Spinal cord (tissue), 10 donors: ENCODE measurements at places on chromosomes 5 and 9. TPM values are rescaled to one million over a fixed set of nuclear protein-coding genes. Genes with fewer than 3 reads are reported as not detected.

- H3K4me1 ChIP-seq = peaks cover 42% of the 10 kb centered on the region
- peaks cover 5% of the 10 kb centered on the region for H3K27me3 ChIP-seq
- H3K36me3 ChIP-seq = no peaks in the 10 kb centered on the region
- no peak for DNase-seq
- H3K4me3 ChIP-seq = no peak overlapping the region
Measured at GRCh38 chr5:10334831-10335230, 18.7 kb upstream of the MARCHF6 start.

DNA sequence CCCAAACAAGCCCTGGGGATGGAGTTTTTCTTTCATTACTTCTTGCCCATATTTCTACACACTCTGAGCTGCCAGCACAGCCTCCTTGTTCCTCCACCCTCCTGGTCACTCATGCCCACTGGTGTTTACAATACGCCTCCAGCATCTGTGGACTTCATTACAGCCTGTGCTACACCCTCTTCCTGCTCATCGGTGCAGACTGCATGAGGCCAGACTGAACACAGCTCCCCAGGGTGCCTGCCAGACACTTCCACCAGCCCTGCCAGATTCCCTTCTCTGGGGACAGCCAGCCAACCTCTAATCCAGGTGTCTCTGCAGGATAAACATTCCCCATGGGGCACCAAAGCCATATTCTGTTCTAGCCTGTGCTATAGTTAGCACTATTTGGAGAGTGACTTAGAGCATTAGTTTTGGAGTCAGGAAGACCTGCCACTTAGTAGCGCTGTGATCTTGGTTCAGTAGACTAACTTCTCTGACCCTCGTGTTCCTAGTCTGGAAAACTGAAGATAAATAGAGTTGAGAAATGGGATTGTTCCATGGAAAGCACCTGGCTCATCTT, 163.8 kb upstream of the KLF4 start:
- no peaks in the 10 kb centered on the region for H3K27me3 ChIP-seq
- no peak overlapping the region for H3K27ac ChIP-seq
- no peaks in the 10 kb centered on the region for H3K36me3 ChIP-seq
- H3K4me3 ChIP-seq = no peak overlapping the region

DNA sequence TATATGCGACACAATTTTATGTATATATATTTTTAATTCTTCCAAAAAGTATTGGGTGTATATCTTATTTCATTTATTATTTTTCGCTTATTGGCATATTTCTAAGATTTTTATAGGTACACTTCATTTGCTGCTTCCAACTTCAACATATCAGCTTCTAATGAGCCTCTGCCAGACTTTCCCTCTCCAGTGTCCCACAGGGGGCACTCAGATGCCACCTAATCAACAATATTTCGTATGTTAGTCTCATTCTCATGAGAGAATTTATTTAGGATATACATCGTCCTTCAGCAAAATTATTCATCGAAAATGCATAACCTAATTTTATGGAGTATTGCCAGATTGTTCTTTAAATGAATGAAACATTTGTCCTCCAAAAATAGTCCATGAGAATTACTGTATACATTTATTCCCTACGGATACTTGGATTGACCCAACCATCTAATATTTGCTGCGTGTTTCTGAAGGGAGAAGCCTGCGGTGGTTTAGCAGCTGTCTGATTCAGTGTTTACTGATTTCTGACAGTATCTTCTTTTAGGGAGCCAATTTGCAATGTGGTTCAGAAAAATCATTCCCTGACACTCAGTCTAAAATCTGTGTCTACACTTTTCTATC, 100.6 kb upstream of the SELENOP start:
- no peak overlapping the region for H3K4me3 ChIP-seq
- H3K4me1 ChIP-seq = peaks cover 9% of the 10 kb centered on the region
- H3K36me3 ChIP-seq = no peaks in the 10 kb centered on the region
- no peak overlapping the region for H3K27ac ChIP-seq

The LECT2 gene
- polyA plus RNA-seq = 2.1 TPM

The EIF4E1B gene
- polyA plus RNA-seq = 4.0 TPM

DNA sequence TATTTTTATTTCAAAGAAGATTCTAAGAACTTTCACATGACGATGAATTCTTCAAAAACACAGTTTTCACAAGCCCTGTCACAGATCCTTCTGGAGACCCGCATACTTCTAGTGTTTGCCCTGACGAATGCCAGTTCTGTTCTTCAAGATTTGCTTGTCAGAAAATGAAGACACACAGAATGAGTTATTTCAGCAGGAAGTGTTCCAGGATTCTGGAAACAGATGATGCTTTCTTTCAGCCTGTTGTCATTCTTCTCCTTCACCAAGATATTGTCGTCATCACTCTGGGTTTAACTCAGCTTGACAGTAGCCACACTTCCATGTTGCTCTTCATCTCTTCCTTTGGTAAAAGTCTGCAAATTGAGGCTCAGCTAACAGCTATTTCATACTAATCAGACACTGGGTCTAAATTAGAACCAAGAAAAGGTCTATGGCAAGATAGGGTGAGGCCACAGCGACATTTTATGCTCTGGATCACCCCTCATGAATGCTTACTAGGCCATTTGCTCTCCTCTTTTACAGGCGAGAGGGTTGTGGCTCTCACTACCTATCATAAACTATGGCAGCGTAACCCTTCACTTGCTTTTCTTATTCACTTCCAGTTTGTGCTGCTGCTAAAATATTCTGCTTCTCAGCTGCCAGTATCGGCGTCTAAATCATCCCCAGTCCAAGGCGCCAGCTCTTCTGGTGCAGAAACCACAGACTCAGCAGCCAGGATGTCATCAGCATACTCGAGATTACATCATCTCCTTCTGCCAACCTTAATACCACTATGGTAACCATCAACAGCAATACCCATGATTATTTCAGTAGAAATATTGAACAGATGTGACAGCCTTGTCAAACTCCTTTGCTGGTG, 159.6 kb upstream of the TBCA start:
- H3K4me1 ChIP-seq = no peaks in the 10 kb centered on the region
- H3K36me3 ChIP-seq = no peaks in the 10 kb centered on the region
- H3K27me3 ChIP-seq = peaks cover 10% of the 10 kb centered on the region
- no peak overlapping the region for H3K27ac ChIP-seq
- no peak overlapping the region for H3K4me3 ChIP-seq

- H3K27ac ChIP-seq = no peak overlapping the region
- peaks cover 4% of the 10 kb centered on the region for H3K4me1 ChIP-seq
- H3K36me3 ChIP-seq = no peaks in the 10 kb centered on the region
- no peaks in the 10 kb centered on the region for H3K27me3 ChIP-seq
- no peak for DNase-seq
Measured at GRCh38 chr5:112579599-112580170, 158.0 kb upstream of the APC start.

The PCDHA11 gene
- 10.6 TPM for polyA plus RNA-seq

DNA sequence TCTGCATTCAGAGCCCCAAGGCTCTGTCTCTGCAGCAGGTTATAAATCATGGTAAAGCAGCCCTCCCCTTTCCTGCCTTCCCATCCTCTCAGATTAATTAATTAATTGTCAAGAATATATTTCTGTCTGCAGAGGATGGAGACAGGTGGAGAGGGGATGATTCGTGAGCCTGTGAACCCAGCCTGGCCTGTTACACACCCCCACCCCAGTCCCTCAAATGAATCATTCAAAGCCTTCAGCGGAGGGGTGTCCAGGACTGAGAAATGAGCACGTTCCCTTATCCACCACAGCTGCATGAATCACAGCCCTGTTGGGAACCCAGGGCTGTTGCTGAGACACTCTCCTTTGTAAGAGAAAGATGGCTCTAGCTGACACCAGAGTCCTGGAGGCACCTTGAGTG, 56.0 kb downstream of the NIPAL4 start:
- no peaks in the 10 kb centered on the region for H3K27me3 ChIP-seq
- H3K4me1 ChIP-seq = peaks cover 25% of the 10 kb centered on the region
- H3K4me3 ChIP-seq = no peak overlapping the region
- no peak for DNase-seq
- peaks cover 3% of the 10 kb centered on the region for H3K36me3 ChIP-seq

- no peaks in the 10 kb centered on the region for H3K36me3 ChIP-seq
- no peak overlapping the region for H3K27ac ChIP-seq
- DNase-seq = no peak
- H3K4me3 ChIP-seq = no peak overlapping the region
Measured at GRCh38 chr5:83972909-83973308, 252.3 kb upstream of the HAPLN1 start.

DNA sequence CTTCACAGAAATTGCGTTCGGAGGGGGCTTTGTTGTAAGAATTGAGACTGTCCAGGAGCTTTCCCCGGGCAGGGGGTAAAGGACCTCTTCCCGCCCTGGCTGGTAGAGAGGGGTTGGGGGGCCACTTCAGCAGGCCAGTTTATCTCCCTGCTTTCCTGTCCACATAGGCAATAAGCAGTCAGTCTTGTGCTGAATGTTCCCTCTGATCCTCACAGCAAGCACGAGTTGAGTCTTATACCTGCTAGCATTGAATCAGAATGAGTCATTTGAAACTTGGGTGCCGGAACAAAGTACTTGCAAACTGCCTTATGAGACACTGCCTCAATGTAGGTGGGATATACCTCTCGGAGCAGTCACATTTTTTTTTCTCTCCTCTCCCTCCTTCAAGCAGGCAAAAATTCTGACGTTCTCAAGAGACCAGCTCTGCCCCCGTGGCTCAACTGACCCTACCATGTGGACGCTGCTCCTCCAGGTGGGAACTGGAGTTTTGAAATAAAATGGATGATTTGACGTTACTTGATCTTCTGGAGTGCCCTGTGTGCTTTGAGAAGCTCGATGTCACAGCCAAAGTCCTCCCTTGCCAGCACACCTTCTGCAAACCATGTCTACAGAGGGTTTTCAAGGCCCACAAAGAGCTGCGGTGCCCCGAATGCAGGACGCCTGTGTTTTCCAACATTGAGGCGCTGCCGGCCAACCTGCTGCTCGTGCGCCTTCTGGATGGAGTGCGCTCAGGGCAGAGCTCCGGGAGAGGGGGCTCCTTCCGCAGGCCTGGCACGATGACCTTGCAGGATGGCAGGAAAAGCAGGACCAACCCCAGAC, 1.3 kb downstream of the SH3RF2 start:
- no peak overlapping the region for H3K27ac ChIP-seq
- H3K4me1 ChIP-seq = peaks cover 10% of the 10 kb centered on the region
- H3K36me3 ChIP-seq = no peaks in the 10 kb centered on the region
- peaks cover 7% of the 10 kb centered on the region for H3K27me3 ChIP-seq

The WDR55 gene
- polyA plus RNA-seq = 15.9 TPM

The AQP7 gene
- polyA plus RNA-seq = 1.2 TPM

DNA sequence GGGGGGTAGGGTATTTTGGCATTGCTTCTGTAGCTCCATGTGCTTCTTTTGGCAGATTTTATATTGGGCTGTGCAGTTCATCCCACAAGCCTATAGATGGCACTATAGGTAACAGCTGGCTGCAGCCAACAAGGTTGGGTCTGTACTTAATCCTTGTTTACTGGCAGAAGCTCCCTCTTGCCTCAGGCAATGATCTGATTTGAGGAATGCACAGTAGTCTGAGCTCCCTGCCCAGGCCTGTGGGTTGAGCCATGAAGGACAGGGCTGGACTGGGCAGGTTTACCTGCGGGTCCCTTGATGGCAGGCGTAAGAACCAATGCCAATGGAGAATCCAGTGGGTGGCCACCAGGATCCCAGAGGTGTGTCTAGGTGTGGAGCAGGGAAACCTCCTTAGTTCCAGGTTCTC, 11.7 kb upstream of the OR1J2 start:
- no peaks in the 10 kb centered on the region for H3K36me3 ChIP-seq
- H3K27me3 ChIP-seq = peaks cover 7% of the 10 kb centered on the region
- H3K27ac ChIP-seq = no peak overlapping the region

DNA sequence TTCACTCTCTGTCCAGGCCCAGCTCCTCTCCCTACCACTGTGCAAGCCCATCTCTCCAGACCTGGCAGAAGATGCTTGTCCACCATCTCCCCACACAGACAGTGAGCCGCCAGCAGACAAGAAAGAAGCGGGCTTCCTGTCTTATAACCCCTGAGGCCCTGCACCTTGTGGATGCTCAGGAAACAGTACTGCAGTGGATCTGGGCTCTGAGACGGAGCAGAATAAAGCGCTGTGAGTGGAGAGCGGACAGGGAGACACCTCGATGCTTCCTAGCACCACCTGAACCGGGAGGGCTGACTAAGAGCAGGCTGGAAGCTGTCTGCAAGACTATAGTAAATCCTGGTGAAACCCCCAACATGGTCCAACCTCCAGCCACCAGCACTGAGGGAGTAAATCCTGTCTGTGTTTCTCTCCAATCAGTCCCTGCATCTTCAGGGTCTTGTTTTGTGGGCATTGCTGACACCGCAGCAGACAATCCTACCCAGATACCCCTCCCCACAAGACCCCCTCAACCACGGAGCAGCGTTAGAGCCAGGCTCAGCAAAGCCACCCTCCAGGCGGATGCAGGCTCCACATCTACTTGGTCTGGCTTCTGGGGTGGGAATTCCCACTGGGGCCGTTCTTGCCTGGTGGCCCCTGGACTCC, 18.7 kb downstream of the ORM2 start:
- DNase-seq = no peak
- no peak overlapping the region for H3K27ac ChIP-seq
- no peak overlapping the region for H3K4me3 ChIP-seq
- peaks cover 20% of the 10 kb centered on the region for H3K4me1 ChIP-seq
- peaks cover 77% of the 10 kb centered on the region for H3K36me3 ChIP-seq

DNA sequence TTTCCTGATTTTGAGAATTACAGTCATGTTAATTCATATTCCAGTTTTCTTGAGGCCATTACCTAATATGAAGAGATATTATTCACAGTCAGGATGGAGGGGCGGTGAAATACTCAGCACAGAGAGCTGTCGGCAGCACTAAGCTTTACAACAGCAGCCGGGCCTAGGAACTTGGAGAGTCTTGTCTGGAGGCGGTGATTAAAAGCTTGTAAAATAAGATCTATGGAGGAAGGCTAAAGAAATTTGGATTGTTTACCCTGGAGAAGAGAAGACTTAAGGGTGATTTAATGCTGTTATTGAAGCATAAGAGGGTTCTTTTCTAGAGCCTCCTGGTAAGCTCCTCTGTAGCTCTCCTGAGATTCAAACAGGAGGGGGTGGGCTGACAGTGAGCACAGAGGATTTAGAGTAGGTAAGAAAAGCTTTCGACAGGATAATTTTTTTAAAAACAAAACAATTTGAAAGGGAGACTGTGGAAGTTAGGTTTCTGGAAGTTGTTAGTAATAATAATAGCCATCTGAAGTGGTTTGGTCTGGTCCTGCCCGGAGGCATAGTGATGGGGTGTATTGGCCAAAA, 406.3 kb upstream of the ADAMTSL1 start:
- H3K36me3 ChIP-seq = no peaks in the 10 kb centered on the region
- no peak overlapping the region for H3K27ac ChIP-seq
- H3K27me3 ChIP-seq = no peaks in the 10 kb centered on the region
- no peaks in the 10 kb centered on the region for H3K4me1 ChIP-seq
- no peak overlapping the region for H3K4me3 ChIP-seq

The CDH9 gene
- polyA plus RNA-seq = 5.7 TPM

The ZNF366 gene
- 4.3 TPM for polyA plus RNA-seq

The CTNND2 gene
- 183 TPM for polyA plus RNA-seq
